ENCODE measurements at places on chromosomes 5 and 9.

DNA sequence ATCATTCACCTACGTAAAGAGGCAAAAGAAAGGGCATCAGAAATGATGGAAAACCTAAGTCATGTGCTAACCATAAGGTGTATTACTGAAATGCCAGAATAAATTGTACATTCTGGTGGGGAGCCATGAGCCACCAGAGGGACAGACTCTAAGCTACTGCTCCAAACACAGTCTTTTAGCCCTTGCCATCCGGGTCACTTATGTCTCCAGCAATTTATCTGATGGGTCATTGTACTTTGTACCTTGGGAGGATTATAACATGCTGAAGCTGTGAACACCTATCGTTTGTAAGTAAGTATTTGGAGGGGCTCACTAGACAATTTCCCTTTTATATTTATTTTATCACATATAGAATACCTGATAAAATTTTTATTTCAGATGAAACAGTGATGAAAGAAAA is 495.1 kb downstream of the KIF4B start:
- H3K27me3 ChIP-seq: no peaks in the 10 kb centered on the region
- no peaks in the 10 kb centered on the region for H3K4me1 ChIP-seq
- H3K36me3 ChIP-seq: no peaks in the 10 kb centered on the region

- no peak for DNase-seq
- H3K4me3 ChIP-seq: no peak overlapping the region
- H3K27me3 ChIP-seq: no peaks in the 10 kb centered on the region
- no peak overlapping the region for H3K27ac ChIP-seq
These were observed 177.2 kb downstream of the PCSK5 start for GRCh38 chr9:76067696-76068095.

DNA sequence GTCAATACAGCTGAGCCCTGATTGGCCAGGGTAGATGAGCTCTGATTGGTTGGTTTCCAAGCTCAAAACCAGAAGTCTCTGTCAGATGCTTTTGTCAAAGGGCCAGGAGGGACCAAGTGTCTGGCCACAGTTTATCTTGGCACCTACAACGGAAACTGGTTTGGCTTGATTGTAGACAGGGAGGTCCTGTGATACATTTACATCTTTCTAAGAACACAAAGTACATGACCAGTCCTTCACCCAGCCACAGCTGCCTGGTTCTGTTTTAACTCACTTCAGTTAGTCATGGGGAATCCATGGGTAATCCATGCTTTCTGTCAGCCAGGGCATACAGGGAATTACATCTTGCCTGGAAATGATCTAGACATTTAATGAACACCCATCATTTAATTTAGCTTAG is 171.2 kb downstream of the SLC12A2 start:
- no peaks in the 10 kb centered on the region for H3K4me1 ChIP-seq
- H3K27me3 ChIP-seq: no peaks in the 10 kb centered on the region
- no peaks in the 10 kb centered on the region for H3K36me3 ChIP-seq
- DNase-seq: no peak

DNA sequence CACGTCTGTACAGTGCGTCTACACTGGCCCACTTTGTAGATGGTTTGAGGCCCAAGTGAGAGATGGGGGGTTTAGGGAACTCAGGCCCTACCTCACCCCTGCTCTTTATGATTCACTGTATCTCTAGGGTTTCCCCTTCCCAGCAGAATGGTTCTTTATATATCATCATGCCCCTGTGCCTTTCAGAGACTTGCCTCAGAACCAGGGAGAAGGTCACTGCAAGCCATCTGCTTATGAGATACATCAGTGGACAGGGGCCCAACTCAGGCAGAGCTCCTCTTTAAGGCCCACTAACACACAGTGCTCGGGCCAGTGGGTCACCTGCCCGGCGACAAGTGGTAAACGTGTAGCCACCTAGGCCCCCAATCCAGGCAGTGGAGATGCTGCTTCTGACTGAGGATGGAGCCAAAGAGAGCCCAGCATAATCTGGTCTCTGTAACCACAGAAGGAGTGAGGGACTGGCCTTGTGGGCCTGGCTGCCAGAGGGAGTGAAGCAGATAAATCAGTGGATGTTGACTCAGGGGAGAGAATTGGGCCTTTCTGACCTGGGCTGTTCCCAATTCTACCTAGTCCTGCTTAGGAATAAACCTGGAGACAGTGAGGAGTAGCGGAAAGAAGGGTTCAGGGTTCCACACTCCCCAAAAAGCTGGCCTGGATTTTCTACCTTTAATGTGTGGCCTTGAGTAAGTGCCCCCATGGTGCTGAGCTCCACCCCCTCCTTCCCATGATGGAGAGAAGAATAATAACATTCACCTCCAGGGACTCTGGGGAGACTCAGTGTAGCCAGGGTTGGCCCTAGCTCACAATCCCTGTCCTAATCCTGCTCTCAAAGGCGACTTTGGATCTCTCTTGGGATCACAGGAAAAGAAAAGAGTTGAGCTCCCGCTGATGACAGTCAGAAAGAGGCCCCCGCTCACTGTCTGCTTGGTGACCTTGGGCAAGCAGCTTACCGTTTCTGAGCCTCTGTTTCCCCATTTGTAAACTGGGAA is 2.8 kb upstream of the DUSP1 start:
- no peak overlapping the region for H3K4me3 ChIP-seq
- no peaks in the 10 kb centered on the region for H3K36me3 ChIP-seq
- H3K4me1 ChIP-seq: peaks cover 29% of the 10 kb centered on the region
- no peaks in the 10 kb centered on the region for H3K27me3 ChIP-seq
- DNase-seq: no peak

GRCh38 chr5:81749561-81750307 is 1.2 kb downstream of the SSBP2 start:
- no peaks in the 10 kb centered on the region for H3K36me3 ChIP-seq
- H3K27ac ChIP-seq: peak overlapping the region; percentile 68
- H3K4me1 ChIP-seq: peaks cover 26% of the 10 kb centered on the region
- DNase-seq: peak; percentile 71
- H3K4me3 ChIP-seq: peak overlapping the region; percentile 62
- no peaks in the 10 kb centered on the region for H3K27me3 ChIP-seq

DNA sequence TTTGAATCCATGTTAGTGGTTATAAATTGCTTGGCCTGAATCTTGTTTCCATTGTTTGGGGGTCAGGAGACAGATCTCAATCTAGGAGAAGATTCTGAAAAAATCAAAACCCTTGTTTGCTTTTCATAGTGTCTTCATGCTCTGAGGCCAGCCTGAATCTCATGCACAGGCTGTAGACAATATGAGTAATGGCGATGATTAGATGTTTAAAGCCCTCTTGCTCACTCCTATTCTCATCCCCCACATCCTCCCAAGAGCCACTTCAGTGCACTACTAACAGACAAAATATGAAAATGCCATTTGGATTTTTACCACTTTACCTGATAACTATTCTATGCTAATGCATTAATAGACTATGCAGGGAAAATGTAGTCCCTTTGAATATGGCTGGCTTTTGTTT is 129.4 kb downstream of the NUDT12 start:
- H3K4me1 ChIP-seq: peaks cover 17% of the 10 kb centered on the region
- no peak for DNase-seq
- H3K27me3 ChIP-seq: no peaks in the 10 kb centered on the region
- no peaks in the 10 kb centered on the region for H3K36me3 ChIP-seq

GRCh38 chr5:82519558-82519957 is 241.4 kb upstream of the RPS23 start:
- no peaks in the 10 kb centered on the region for H3K4me1 ChIP-seq
- no peak overlapping the region for H3K4me3 ChIP-seq
- H3K27me3 ChIP-seq: no peaks in the 10 kb centered on the region
- H3K36me3 ChIP-seq: no peaks in the 10 kb centered on the region

- H3K4me3 ChIP-seq: no peak overlapping the region
- peaks cover 19% of the 10 kb centered on the region for H3K4me1 ChIP-seq
- no peak for DNase-seq
- H3K27ac ChIP-seq: no peak overlapping the region
These were observed 246.6 kb downstream of the ENC1 start for GRCh38 chr5:74393943-74394342.

- no peak overlapping the region for H3K27ac ChIP-seq
- H3K36me3 ChIP-seq: no peaks in the 10 kb centered on the region
- no peak for DNase-seq
- H3K27me3 ChIP-seq: no peaks in the 10 kb centered on the region
- H3K4me3 ChIP-seq: no peak overlapping the region
These were observed 60.2 kb upstream of the SLC2A8 start for GRCh38 chr9:127336506-127337352.

GRCh38 chr5:151244206-151244605 is 8.8 kb upstream of the GM2A start:
- no peaks in the 10 kb centered on the region for H3K36me3 ChIP-seq
- no peak for DNase-seq
- H3K27me3 ChIP-seq: no peaks in the 10 kb centered on the region
- no peak overlapping the region for H3K4me3 ChIP-seq

DNA sequence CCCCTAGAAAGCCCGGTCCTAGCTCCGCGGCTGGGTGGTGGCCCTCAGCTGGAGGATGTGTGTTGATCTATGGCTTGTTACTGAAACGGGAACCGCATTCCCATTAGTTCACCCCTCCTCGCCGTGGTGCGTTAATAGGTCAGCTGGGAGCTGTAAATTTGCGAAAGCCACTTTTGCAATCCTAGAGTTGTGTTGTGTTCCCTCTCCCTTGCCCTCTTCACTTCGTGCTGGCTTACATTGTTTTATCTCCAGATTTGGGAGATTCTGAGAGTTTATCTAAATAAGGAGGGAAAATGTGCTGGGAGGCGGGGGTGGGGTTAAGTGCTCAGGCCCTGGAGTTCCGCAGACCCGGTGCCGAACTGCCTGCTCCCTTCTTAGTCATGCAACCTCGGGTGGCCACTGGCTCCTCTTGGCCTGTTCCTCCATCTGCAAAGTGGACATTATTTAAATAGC is 62.8 kb downstream of the HMCN2 start:
- H3K27ac ChIP-seq: no peak overlapping the region
- H3K36me3 ChIP-seq: no peaks in the 10 kb centered on the region
- DNase-seq: no peak

- H3K36me3 ChIP-seq: no peaks in the 10 kb centered on the region
- H3K27ac ChIP-seq: no peak overlapping the region
- no peak overlapping the region for H3K4me3 ChIP-seq
These were observed 55.4 kb upstream of the PPP1R2B start for GRCh38 chr5:156794687-156795086.

DNA sequence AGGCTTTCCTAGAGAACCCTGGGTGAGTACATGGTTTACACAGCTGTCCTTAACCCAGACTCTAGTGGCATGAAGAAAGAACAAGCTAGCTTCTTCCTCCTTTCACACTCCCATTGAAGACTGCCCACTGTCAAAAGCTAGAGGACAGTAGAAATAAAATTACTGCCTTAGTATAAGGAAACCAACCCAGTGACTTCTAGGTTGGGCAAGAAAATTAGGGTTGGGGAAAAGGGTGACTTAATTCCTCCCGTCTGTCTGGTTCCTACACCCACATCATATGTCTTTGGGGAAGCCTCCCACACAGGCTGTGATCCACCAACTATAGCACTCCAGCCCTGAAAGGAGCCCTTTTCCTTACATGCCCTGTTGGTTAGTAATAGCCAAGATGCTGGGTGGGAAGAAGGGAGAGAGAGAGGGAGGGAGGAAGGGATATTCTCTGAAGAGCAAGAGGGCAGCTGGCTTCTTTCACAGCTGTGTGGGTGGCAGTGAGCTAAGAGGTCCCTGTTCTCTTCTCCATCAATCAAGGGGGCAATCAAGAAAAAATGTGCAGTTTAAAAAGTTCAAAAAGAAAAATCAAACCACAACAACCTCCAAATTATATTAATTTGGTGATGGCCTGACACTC is 21.7 kb downstream of the HBEGF start:
- no peaks in the 10 kb centered on the region for H3K27me3 ChIP-seq
- no peak overlapping the region for H3K4me3 ChIP-seq
- H3K27ac ChIP-seq: no peak overlapping the region

DNA sequence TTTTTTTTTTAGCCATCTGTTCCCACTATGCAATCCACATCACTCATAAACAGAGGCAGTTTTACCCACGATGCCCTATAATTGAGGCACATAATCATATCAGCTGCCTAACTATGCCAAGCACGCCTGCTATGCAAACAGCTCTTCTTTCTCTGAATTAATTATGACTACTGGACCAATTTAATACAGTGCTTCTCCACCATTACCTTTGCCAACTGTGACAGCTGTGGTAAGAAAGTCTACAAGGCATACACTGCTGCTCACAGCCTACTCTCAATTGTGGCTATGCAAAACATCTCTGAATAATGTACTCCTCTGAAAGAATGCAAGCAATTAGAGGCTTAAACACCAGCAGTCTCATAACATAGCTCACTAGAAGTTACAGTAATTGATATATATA is 97.1 kb downstream of the DTWD2 start:
- no peaks in the 10 kb centered on the region for H3K36me3 ChIP-seq
- no peak for DNase-seq
- no peak overlapping the region for H3K4me3 ChIP-seq
- H3K4me1 ChIP-seq: no peaks in the 10 kb centered on the region
- no peak overlapping the region for H3K27ac ChIP-seq
- H3K27me3 ChIP-seq: no peaks in the 10 kb centered on the region

DNA sequence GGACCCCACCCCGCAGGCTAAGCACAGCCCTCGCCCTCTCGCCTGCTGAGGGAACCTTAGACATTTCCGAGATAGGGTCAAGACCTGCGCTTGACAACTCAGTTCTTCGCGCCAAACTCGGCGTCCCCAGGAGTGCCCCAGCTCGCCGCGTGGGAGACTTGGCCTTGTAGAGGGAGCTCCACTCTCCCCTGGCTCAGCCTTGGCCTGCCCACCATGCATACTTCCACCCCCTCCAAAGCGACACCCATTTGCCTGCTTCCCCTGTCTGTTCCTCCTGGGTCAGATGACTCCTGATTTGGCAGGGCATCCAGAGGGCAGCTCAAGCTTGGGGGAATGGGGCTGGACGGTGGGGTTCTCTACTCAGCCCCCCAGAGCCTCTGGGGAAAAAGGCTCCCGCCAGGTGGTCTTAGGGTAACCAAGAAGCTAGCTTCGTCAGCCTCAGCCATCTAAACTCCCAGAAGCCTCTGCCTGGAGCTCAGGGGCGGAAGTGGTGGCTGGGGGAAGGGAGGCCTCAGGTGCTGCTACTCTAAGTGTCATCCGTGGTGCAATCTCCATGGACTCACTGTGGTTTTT is 560 bp downstream of the DOCK2 start:
- peaks cover 9% of the 10 kb centered on the region for H3K4me1 ChIP-seq
- H3K27ac ChIP-seq: peak overlapping the region; percentile 53
- DNase-seq: peak; percentile 59

- no peak overlapping the region for H3K4me3 ChIP-seq
- H3K4me1 ChIP-seq: no peaks in the 10 kb centered on the region
- H3K27ac ChIP-seq: no peak overlapping the region
- H3K27me3 ChIP-seq: no peaks in the 10 kb centered on the region
These were observed 25.6 kb upstream of the GCNT1 start for GRCh38 chr9:76433406-76433805.
